ENCODE measurements at places on chromosomes 16 and 17. TPM values are rescaled to one million over a fixed set of nuclear protein-coding genes. Genes with fewer than 3 reads are reported as not detected.

GRCh38 chr16:80606221-80606766 lies 65.5 kb downstream of the DYNLRB2 start:
- DNase-seq, result no peak

DNA sequence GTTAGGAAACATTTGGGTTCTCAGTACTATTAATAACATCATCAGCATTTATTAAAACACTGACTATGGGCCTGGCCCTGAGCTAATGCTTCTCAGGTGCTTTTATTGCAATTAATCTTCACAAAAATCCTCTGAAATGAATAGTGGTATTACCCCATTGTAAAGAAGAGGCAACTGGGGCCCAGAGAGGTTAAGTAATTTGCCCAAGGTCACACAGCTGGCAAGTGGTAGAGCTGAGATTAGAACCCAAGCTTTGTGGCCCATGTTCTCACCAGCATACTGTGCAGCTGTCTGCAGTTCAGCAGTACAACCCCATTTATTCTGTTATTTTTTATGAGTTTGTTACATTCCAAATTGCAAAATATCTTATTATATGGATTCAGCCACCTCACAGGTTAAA lies 82.3 kb downstream of the TBC1D16 start:
- DNase-seq, result no peak

DNA sequence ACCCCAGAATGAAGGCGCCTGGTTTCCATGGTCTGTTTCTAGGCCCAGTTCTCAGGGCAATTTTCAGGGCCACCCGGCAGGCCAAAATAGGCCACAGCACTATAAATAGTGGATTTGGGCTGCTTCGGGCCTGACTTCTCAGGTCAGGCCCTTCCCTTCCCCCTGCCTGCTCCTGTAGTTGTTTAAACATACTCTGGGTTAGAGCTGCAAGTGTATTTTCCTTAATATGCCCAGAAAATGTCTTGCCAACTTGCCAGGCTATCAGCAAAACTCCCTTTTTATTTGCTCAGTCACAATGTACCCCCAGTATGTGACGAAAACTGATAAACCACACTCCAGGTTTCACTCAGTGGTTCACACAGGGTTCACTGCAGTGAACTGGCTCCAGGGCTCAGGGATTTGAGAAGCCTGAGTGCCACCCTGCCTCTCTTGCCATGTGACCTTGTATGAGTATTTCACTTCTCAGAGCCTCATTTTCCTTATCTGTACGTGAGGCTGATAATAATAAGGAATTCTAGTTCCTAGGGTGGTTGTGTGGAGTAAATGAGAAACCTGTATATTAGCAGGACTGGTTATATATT lies 76.5 kb downstream of the GPRC5B start:
- DNase-seq, result no peak

DNA sequence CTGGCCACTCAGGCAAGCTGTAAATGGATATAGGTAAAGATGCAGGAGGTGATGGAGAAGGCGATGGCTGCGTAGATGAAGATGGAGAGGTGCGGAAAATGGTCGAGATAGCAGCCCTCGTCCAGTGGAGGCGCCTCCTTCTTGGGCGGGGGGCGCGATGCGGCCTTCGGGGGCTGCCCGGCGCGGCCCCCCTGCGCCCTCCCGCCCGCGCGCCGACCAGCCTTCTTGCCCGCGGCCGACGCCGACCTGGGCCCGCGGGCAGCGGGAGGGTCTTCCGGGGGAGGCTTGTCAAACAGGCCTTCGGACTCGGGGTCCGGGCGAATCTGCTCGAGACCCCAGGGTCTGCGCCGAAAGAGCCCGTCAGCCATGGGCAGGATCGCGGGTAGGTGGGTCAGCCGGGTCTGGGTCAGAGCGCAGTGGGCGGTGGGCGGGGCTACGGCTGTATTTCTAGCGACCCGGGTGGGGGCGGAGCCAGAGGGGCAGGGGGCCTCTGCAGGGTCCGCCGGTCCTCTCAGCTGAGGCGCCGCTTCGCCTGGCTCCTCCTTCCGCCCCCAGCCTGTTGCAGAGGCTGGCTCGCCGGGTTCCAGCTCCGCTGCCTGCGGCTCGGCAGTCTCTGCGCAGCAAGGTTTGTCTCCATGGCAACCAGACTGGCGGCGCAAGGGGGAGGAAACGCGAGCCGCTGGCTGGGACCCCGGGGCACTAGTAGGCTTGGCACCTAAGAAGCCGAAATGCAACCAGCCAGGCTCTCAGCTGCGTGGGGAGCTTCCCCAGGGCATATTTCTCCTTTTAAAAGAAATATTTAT lies 14.4 kb downstream of the MIS12 start:
- peak; percentile 83 for DNase-seq

- DNase-seq, result no peak
Measured at GRCh38 chr17:1834380-1835149, 4.8 kb downstream of the RPA1 start.

Gene TBC1D3
- not detected for total RNA-seq

Gene ITGB4
- total RNA-seq, result 26.9 TPM

Gene KCNG4
- not detected for total RNA-seq

Gene PNMT
- total RNA-seq, result 11.2 TPM
